Left kidney (tissue), 8 donors: ENCODE measurements at places on chromosomes 1 and 21. TPM values are rescaled to one million over a fixed set of nuclear protein-coding genes. Genes with fewer than 3 reads are reported as not detected.
A peak's percentile ranks its signal among the peaks of the same experiment; 100 is the strongest.

DNA sequence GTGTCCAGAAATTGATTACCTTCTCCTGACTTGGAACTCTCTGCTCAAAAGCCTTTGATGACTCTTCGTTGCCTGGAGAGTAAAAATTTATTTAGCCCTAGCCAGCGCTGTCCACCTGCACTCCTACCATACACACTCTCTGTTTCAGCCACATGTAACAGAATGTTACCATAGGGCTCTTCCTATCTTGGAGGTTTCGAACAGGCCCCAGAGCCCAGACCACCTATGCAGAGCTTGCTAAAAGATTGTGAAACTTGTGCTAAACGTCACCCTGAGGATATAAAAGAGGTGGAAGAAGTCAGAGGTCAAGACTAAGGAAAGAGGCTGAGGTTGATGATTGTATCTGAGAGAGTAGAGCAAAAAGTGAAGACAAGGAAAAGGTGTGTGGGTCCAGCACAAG is 237.0 kb upstream of the HOOK1 start:
- DNase-seq: no peak

- no peak for DNase-seq
Observed at GRCh38 chr1:161872506-161872905, 106.4 kb downstream of the ATF6 start.

DNA sequence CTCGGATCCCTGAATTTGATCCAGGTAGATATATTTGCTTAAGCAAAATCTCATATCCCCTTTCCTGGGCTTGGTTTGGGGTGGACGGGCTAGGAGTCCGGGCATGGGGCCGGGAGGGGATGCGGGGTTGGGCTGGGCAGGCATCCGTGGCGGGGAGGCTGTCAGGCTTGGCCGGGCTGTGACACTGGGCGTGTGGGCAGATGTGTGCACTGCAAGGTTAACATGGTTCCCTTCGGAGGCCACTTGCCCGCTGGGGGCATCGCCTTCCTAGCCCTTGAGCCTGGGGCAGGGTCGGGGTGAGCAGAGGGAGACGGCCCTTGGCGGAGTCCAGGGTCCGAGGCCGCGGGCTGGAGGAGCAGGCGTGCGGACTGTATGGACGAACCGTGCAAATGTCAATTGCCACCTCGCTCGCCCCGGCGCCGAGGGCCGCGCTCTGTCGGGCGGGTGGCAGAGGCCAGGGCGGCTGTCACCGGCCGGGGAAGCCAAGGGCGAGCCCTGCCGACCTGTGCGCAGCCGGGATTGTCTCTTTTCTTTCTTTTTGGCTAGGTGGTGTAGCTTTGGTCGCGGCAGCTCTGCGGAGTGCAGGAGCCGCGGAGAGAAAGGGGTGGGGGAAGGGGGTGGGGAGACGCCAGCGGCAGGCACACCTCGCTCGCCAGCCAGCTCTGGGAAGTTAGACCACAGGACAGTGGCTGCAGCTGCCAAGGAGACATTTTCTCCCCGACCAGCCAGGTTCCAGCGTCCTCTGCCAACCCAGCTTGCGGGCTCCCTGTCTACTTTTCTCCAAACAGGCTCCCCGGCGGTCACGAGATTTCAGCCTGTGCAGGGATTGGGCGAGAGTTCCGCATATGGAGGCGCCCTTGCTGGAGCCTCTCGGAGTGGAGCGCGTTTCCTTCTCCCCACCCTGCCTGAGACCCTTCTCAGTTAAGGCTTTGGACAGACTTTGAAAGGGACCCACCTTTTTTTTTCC is 1.3 kb downstream of the RCOR3 start:
- DNase-seq: peak; percentile 68

Gene LENEP
- 0.93 TPM for polyA plus RNA-seq
